ENCODE measurements at places on chromosomes 6 and 20.
A peak's percentile ranks its signal among the peaks of the same experiment; 100 is the strongest.

GRCh38 chr20:32510120-32510600 lies 75.0 kb downstream of the NOL4L start:
- no peak for DNase-seq

DNA sequence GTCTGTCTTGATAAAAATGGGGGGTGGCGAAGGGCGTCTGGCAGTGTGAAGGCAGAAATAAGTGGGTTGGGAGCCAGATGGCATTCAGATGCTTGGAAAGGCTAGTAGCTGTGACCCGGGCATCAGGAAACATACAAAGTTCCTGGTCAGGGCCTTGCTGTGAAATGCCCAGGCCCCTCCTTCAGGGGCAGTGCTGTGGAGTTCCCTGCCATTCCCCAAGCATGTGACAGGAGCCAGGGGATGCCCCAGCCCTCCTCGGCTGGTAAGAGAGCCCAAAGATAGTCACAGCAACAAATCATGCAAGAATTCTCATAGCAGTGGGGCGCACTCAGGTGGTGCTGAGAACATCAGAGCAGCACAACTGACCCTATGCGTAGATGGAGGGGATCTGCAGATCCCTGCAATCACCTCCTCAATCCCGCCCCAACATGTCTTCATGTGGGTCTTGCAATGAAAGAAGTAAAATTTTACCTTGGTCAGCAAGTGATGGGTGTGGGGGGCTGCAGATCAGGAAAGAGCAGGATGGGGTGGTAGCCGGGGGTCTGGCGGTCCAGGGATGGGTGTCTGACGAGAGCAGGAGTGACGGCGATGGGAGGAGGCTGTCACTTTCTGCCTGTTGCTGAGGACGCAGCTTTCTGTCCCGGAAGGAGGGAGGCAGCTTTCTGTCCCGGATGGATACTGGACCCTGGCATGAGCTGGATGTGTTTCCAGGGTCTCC lies 39.5 kb downstream of the SLC22A1 start:
- DNase-seq = no peak

GRCh38 chr6:40804905-40805304 lies 217.7 kb upstream of the LRFN2 start:
- DNase-seq = peak; percentile 35

DNA sequence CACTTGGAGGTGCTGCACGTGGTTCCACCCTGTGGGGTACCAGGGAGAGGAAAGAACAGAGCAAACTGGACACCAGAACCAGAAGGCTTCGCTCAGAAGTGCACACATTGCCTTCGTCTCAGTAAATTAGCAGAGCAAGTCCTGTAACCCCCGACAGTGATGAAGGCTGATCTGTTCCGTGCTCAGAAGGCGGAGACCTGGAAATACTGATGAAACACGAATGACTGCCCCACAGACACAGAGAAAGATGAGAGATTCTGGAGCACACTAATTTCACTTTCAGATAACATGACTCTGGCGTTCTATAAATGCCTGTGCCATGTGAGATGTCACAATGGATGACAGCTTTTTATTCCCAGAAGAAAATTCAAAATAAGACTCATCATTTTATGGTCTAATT lies 44.2 kb upstream of the CCR6 start:
- DNase-seq = no peak

DNA sequence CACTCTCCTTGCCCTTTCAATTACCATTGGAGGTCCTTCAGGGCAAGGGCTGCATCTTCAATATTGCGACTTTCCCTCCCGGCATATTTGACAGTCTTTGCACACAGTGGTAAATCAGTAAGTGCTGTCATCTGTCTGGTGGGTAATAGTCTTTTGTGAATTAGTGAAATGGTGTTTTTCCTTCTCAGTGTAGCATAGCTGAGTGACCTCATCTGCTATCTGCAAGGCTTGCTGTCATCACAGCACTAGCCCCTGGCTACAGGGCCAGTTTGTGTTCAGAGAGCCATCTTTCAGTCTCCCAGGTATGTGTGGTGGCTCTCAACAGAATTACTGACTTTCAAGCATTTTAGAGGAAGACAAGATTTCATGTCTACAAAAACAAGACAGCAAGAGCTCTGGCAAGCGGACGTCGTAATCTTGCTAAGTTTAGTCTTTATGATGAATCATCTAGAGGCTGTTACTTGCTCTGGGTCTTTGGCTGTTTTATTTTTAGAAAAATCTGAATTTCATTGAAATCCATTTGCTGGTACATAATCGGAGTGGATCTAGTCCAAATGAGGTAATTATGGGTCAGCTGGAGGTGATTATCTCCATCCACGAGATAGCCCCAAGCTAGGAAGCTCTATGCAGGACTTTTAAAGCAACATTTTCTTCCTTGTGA lies 528.9 kb downstream of the EPM2A start:
- DNase-seq = no peak

GRCh38 chr6:41177287-41177686 lies 14.4 kb upstream of the TREM2 start:
- no peak for DNase-seq

DNA sequence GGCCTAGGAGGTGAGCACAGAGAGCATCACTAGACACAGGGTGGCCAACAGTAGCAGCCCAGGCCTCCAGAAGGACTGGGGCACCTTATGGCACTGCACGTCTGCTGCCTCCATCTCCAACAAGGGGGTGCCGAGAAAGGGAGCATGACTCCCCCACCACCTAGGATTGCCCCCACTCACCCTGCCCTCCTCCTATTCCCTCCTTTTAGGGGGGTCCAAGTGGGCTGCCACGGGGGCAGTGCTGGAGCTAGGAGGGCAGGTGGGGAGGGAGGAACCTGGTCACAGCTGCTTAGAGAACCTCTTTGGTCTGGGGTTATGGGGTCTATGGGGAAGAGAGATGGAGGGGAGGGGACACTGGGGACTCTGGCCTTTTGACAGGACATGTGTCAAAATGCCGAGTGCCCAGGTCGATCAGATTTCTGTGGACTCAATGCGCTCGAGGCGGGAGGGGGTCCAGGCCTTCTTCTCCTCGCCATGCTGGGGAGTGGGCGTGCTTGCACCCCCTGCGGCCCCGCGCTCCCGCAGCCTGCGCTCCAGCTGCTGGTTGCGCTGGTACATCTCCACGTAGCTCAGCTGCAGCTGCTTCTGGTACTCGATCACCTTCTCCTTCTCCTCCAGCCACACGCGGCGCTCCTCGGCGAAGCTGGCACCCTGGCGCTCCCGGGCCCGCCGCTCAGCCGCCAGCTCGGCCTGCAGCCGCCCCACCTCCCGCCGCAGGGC lies 4.5 kb upstream of the FASTKD5 start:
- DNase-seq = no peak

DNA sequence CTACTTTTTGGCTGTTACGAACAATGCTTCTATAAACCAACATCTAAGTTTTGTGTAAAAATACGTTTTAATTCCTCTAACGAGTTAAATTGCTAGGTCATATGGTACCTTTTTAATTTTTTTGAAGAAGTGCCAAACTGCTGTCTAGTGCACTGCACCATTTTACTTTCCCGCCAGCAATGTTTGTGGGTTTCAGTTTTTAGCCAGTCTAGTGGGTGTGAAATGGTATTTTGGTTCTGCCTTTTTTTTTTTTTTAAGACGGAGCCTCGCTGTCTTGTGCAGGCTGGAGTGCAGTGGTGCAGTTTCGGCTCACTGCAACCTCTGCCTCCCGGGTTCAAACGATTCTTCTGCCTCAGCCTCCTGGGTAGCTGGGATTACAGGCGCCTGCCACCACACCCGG lies 34.1 kb upstream of the BAG2 start:
- DNase-seq = no peak

GRCh38 chr6:10465629-10466499 lies 51.0 kb upstream of the TFAP2A start:
- DNase-seq = peak; percentile 87

DNA sequence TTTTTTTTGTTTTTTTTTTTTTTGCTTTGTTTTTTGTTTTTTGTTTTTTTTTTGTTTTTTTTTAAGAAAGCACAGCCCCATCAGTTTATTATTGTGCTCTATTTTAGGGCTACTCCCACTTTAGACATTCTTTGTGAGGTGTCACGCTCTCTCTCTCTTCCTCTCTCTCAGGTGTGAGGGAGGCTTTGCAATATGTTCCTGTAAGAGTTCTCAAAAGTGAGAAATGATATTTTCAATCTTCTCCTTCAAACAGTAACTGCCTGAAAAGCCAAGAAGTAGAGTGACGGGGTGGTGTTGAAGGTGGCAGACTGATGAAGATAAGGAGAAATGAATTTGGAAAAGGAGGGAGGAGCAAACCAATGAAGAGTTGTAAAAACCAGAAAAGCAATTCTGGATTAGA lies 28.3 kb upstream of the HDAC2 start:
- DNase-seq = no peak

- DNase-seq = no peak
These were observed 259.2 kb downstream of the DLL1 start for GRCh38 chr6:170031684-170032121.

DNA sequence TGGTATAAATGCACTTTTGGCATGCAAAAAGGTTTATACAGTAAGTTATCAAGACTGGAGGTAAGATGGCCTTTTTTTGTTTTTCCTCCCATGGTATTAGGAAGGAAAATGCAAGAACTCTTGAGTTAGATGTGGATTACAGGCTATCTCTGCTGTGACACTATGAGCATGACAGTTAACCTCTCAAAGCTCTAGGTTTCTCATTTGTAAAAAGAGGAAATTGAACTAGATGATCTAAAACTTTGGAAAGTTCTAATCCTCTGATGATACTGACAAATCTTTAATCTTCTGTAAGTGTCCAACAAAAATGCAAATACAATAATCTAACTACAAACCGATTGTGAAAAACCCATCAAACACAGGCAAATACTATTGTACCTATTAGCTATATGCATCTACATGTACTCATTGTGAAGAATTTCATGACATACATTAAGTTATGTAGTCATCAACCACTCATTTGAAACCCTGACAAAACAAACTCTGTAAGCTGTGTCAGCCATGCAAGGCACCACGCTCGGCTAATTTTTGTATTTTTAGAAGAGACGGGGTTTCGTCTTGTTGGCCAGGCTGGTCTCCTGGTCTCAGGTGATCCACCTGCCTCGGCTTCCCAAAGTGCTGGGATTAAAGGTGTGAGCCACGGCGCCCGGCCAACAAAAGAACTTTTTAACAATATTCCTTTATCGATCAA lies 4.2 kb downstream of the CDK19 start:
- DNase-seq = no peak

DNA sequence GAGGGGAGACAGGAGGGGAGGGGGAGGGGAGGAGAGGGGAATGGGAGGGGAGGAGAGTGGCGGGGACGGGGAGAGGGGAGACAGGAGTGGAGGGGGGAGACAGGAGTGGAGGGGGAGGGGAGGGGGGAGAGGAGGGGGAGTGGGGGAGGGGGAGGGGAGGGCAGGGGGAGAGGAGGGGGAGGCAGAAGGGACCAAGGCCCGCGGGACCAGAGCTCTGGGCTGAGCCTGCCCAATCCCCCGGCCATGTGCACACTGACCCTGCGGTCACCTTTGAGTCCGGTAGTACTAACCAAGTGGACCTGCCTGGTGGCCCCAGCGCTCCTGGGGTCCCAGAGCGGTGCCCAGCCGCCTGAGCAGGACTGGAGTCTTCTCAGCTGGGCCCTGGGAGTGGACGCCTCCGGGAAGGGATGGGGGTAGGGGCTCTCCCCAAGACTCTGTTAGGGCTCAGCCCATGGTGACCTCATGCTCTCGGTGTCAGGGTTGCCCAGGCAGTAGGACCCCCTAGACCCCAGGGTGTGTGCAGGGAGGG lies 471 bp upstream of the KCNQ2 start:
- DNase-seq = no peak

DNA sequence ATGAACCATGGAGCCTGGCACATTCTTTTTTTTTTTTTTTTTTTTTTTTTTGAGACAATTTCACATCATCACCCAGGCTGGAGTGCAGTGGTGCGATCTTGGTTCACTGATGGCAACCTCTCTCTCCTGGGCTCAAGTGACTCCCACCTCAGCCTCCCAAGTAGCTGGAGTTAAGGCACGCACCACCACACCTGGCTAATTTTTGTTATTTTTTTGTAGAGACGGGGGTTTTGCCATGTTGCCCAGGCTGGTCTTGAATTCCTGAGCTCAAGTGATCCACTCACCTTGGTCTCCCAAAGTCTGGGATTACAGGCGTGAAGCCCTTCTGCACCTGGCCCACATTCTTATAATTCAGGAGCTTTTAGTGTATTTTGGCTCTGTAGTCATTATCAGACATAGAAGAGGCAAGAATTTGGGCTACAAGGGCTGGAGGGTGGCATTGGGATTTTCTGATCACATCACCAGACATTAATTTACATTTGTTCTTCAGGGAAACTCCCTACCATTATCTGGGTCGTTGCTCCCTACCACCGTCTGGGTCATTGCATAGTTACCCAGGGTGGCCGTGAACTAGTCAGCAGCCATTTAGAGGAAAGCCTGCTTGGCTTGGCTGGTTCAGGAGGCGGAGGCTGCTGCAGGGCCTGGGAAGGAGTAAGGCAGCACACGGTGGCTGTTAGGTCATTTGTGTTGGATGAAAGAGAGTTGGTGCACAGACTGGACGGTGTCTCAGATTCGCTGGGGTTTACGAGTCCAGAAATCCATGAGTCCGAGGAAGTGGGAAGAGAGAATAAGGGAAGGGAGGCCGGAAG lies 17.6 kb downstream of the ARID1B start:
- DNase-seq = no peak

DNA sequence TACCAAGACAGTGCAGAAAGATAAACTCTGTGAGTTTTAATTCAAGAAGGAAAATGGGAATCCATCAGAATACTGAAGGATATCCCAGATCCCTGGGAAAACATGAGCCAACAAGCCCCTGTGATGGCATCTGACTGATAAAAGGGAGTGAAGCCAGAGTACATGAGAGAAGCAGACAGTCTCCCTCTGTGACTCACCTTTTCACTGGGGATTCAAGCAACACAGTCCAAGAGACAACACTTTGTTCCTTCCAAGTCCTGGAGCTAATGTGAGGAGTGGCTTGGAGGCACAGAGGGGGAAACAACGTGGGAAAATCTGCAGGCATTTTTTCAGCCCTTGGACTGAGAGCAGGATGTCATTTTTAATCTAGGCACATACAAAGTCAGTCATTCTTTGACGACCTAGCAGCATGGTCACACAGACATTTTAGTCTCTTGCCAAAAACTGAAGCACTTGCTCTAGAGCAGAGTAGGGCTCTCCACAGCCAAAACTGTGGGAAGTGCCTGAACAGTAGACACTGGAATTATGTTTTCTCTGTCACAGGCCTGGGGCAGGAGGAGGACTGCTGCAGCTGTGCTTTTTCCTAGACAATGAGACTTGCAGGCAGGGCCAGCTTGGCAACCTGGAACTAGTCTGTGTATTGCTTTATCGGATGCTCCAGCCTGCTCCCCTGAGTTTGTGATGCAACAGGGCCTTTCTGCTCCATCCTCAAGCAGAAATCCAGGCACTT lies 465.0 kb upstream of the GJE1 start:
- no peak for DNase-seq

GRCh38 chr6:104596091-104596490 lies 263.6 kb downstream of the HACE1 start:
- no peak for DNase-seq

DNA sequence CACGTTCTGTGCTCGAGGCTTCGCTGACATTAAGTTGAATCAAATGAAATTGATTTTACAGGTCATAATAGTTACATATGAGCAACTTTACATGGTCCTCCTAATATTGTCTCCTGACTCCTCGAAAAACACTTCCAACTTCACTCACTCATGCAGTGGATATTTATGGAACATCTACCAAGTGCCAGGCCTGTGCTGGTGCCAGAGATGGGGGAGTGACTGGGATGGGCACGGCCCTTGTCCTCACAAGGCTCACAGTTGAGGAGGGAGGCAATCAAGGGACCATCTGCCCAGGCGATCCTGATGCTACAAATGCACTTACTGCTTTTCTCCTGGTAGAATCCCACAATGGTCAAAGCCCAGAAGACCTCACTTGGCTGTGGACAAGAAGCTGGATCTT lies 426.4 kb downstream of the PREX1 start:
- DNase-seq = no peak

- DNase-seq = peak; percentile 66
These were observed 15.6 kb downstream of the GABRR2 start for GRCh38 chr6:89299466-89299850.

Data from iPS-NIHi11 (cell line).